ENCODE measurements at places on chromosomes 7 and 10.

- no peak for DNase-seq
Measured at GRCh38 chr7:25653384-25653783, 425.1 kb upstream of the NPVF start.

DNA sequence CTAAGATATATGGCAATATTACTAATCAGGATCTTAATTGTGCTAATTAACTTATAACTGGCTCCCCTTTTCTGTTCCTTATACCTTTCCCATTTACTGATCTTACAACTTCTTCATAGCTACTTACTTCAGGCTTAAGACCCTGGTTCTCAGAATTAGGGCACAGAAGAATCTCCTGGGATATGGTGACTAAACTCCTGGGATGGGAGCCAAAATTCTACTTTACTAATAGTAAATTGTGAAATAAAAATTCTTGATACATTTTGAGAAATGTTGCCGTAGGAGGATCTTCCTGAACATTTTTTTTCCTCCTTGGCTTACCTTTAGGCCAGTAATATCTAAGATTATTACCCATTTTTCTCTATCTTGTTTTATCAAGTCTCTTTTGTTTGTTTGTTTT is 309.5 kb downstream of the ATRNL1 start:
- DNase-seq, result no peak

DNA sequence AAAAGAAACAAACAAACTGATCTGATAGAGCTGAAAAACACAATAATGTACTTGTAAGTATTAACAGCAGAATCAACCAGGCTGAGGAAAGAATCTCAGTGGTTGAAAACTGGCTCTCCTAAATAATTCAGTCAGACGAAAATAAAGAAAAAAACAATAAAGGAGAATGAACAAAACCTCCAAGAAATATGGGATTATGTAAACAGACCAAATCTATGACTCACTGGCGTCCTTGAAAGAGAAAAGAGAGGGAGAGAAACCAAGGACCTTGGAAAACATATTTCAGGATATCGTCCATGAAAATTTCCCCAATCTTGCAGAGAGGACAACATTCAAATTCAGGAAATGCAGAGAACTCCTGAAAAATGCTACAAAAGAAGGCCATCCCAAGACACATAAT is 62.9 kb downstream of the FBXL13 start:
- no peak for DNase-seq

GRCh38 chr10:79129361-79129997 is 60.7 kb downstream of the ZMIZ1 start:
- DNase-seq, result no peak

DNA sequence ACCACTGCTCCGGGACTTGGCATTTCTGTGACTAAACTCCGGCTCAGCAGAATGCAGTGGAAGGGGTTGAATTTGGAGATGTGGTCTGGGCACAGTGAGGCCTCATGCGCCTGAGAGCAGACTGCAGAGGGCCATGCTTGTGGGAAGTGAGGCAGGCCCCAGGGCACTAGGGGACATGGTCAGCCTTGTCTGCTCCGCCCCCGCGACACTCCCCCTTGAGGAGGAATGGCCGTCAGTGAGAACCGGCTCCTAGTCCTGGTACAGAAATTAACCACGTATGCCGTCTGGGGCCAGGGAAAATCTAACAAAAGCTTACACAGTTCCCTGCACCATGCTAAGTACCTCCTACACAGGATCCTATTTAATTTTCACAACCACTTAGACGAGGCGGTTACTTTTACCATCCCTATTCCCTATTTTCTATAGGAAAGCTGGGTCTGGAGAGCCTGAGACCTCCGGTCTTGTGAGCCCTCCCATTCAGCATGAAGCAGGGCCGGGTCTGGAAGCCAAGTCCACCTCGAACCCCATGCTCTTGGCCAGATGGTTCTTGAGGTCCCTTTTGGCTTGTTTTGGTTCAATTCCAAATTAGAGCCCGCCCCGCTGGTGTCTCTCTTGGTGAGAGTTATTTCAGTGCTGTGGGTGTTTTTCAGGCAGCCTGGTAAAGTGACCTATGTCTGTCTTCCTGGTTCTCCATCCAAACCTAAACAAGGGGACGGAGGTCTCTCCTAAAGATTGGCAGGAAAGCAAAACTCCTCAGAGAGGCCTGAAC is 87.7 kb upstream of the PITRM1 start:
- no peak for DNase-seq

- DNase-seq, result no peak
Measured at GRCh38 chr7:88147949-88148348, 71.9 kb downstream of the SRI start.

DNA sequence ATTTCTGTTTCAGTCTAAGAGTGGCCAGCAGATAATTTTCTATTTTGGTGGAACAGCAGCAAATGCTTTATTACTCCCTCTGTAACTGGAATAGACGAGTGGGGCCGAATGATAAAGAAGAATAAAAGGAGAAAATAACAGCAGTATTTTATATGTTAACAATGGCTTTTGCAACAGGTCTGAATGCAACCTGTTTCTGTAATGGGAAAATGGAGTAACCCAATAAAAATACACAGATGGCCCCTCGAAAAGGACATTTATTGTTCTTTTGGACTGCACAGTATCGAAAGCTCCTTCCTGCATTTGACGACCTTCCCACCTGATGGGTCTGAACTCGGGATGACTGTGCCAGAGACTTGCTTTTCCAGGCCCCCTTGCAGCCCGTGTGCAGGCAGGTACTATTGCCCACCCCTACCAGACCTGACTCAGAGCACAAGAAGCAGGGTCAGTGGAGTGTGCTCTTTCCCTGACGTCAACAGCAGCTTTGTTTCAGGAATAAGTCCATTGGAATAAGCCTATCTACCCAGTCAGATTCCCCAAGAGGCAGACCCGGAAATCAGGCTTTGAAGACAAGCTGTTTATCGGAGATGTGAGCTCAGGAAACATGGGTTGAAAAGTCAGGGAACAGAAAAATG is 306.5 kb upstream of the NEBL start:
- DNase-seq, result no peak

GRCh38 chr7:98569691-98570337 is 47.3 kb upstream of the NPTX2 start:
- DNase-seq, result no peak

- no peak for DNase-seq
Measured at GRCh38 chr10:12357525-12358151, 8.3 kb downstream of the CAMK1D start.

DNA sequence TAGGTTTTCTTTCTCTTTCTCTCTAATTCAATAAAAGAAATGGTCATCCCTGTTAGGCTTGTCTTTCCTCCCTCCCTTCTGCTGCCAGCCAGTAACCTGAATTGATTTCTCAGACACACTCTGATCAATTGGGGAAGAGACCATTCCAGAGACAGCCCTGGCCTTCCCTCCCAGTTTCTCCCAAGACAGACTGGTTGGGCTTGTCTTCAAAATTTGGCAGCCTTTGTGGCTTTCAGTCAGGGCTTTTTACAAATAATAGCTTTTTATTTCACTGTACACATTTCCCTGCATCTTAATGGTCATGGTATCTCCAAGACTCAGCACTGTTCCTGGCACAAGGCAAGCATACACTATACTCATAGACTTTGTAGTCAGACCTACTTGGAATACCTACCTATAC is 33.9 kb downstream of the BCAP29 start:
- DNase-seq, result no peak

- no peak for DNase-seq
Measured at GRCh38 chr10:89553064-89553734, 17.8 kb upstream of the SLC16A12 start.

DNA sequence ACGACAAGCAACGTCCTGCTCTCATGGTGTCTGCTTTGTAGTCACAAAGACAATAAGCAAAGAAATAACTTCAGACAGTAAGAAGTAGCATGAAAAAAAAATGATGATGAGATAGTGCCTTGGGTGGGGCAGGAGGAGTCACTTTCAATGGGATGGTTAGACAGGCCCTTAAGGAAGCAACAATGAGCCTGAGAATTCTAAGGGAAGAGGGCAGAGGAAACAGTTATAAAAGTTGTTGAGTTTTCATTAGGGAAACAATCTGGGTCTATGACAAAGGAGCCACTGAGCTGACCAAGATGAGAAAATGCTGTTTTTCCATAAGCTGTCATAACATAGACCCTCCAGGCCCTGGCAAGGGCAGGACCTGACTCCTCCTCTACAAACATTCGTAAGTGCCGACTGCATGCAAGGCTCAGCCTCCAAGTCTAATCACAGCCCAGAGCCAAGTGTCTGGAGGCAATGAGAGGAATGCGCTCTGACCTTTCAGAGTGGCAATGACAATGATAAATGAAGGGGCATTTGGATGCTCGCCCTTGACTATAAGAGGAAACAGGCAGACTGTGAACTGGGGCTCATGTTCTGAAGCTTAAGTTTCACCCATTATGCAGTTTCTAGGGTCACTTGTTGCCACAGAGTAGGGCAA is 43.7 kb downstream of the PPP1R3C start:
- no peak for DNase-seq

GRCh38 chr10:20647756-20648155 is 249.4 kb downstream of the NEBL start:
- DNase-seq, result no peak

DNA sequence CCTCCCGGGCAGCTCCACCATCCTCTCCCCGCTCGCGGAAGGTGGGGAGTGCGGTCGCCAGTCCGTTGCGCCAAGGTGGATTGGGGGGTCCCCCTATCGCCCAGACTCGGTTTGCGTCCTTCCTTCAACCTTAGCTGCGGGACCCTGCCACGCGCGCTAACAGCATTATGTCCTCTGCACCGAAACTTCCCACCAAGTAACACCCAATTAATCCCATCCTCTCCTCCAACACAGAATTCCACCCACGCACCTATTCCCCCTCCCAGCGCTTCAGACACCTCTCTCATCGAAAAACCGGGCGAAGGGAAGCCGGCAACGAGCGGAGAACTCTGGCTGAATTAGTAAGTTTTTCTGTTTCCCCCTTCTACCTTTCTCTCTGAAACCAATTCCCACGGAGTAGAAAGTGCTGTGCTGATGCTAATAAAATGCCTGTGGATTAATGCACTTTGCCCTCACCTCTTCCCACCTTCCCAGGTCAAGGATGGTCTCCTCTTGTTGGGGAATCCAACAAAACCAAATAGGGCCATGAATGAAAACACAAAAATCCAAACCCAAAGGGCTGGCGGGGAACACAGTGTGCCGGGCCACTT is 947 bp downstream of the HOXA3 start:
- no peak for DNase-seq

GRCh38 chr7:103991406-103991805 is 1.9 kb upstream of the RELN start:
- DNase-seq, result no peak

- no peak for DNase-seq
Measured at GRCh38 chr7:141386881-141387280, 164.3 kb upstream of the AGK start.

DNA sequence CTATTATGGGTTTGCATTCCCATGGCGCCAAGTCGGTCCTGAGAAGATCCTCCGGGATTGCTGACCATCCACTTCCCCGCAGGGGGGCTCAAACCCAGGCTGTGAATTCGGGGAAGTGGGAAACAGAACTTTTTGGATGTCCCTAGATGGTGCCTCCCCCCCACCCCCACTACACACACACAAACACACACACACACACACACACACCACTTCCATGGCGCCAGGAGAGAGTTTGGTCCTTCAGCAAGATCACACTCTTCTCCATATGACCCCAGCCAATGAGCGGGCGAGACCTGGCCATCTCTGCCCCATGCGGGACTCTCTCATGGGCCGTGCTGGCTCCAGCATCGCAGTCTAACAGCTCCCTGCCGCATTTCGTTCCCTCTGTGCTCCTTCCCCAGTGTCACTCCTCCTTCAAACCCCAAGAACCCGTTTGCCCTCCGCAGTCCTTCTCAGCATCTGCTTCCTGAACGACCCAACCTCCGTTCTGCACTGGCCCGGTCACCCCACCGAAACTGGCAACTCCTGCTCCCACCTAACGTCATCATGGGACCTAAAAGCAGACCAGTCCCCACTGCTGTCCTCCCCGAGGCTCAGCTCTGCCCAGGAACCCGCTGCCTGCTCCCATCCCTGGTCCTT is 32.1 kb upstream of the TNRC18 start:
- DNase-seq, result no peak

GRCh38 chr10:101356132-101356531 is 2.2 kb downstream of the BTRC start:
- DNase-seq, result no peak

DNA sequence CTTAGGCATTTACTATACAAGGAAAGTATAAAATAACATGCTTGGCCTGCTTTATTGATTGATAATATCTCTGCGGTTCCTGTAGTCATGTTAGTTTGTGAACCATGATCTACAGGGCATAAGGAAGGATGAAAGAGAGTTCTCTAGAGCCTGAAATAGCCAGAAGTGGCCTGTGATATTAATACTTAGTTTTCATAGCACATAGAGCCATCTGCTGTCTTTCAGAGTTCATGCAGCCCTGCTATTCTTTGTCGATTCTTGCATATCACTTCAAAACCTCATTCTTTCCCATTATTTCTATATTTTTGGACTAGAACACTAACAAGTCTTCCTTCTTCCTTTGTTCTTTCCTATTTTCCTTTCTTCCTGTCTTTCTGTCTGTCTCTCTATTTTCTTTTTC is 26.4 kb upstream of the PRKG1 start:
- no peak for DNase-seq

- no peak for DNase-seq
Measured at GRCh38 chr7:146864644-146865043, 748.0 kb downstream of the CNTNAP2 start.
